ENCODE measurements at places on chromosomes 7 and 10.

GRCh38 chr10:124509880-124510632, 48.4 kb downstream of the LHPP start:
- DNase-seq, result no peak

DNA sequence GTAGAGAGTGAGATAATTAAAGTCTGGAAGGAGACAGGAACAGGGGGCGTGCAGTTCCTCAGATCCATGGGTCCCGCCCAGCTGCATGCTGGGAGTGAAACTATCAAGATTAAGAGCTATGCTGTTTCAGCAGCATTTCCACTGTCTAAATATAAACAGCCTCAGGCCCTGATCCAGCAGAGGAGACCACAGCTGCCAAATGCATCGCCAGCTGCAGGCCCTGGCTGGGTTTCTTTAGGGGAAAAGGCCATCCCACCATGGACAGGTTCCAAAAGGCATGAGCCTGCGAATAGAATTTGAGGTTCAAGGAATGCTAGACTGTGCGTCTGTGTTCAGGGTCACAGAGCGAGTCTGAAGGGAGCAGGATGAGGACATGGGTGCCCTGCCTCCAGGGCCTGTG, 411.4 kb downstream of the PAXIP1 start:
- no peak for DNase-seq

DNA sequence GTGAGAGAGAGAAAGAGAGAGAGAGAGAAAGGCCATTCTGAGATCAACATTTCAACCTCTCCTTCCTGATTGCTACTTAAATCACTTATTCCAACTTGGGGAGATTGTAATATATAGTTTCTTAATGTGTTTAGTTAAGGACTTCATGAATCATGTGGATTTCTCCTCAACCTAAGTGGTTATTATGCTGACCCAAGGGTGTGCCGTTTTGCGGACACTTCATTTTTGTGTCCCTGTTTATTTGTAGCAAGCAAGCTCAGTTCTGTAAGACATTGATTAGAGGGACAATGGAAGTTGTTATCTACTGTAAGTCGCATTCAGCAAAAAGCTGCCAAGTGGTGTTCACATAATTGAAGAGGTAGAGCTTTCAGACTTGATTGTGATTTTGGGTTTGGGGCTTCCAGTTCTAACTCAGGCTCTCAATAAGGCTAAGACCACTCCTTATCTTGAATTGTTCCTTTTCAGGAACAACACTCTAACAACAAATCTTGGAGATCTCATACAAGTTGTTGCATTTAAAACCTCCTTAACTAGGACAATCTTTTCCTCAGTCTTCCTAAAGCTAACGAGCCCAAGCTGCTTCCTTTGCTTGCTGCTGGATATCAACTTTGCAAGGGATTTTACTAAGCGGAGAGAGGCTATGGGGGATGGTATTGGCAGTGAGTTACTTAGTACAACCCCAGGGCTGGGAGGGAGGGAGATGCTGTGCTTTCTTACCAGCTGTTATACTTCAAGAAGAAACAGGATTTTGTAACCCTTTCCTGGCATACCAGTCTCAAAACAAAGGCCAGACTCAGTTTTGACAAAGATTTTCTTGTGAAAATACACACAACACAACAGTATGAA, 19.8 kb upstream of the COL1A2 start:
- no peak for DNase-seq

- no peak for DNase-seq
These were observed 3.1 kb downstream of the C1GALT1 start for GRCh38 chr7:7185371-7185989.

GRCh38 chr10:97499561-97500296, 1.0 kb downstream of the UBTD1 start:
- no peak for DNase-seq

- no peak for DNase-seq
These were observed 553.3 kb downstream of the TFEC start for GRCh38 chr7:115477193-115477651.
